A549 (cell line): ENCODE measurements at places on chromosomes 13 and 19.

DNA sequence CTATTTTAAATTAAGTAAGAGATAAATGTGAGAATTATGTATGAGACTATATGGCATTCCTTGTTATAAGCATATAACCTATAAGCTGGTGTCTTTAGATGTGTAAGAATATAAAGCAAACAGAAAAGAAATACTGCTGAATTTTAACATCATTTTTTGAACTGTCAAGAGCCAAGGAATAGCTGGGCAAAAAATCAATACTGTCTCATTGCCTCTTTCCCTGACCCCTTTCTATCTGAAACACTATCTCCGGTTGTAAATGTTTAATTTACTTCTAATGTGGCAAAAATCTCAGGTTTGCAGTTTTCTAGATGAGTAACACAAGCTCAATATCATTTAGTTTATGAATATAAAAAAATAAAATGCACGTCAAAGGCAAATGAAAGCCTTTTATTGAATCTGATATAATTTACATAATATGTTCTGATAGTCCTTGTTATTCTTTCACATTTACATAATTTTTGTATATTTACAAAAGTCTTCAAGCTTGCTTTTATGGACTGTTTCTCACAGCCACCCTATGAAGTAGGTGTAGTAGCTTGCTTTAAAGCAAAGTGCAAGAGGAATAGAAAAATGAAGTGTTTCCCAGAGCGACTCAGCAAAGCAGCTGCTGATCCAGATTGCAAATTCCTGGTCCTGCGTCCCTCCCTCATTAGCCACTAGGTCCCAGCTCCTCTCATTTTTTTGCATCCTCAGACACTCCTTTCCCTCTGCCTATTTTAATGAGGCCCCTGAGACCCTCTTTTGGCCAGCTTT lies 188.2 kb upstream of the RFC3 start:
- DNase-seq = no peak

DNA sequence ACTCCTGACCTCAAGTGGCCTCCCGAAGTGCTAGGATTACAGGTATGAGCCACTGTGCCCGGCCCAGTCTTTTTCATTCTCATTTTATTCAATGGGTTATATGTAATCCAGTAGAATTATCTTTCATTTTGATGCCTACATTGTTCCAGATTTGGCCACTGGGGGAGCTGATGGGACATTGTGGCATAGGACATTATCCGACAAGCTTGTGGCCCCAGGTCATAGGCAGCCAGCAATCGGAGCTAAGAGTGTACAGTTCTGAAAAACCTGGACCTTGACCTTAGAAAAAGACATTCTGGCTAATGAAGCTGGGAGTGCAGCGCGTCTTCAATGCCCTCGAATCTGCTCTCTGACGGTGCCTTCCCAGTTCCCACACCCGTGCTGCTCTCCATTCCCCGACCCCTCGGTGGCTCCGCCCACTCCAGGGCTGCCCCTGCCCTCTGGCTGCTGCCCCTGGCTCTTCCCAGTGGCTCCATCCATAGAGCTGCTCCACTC lies 108.7 kb downstream of the TEX29 start:
- peak; percentile 29 for DNase-seq

GRCh38 chr13:44578067-44578400 lies 1.9 kb upstream of the TSC22D1 start:
- peak; percentile 41 for DNase-seq

DNA sequence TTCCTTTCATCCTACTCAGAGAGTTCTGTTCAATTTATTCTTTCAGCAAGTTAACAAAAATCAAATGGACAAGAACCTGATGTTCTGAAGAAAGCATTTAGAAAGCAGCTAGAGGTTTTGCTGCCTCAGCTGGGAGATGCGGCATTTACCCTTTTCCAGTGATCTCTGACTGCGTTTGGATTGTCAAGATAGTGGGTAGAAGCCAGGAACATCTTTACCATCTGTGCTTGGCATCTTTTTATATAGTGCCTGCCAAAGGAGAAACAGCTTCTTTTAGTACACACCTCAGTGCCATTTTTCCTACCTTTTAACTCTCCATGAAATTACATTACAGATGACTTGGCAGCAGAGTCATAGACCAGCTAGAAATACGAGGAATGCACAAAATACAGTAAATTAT lies 680.8 kb downstream of the SLITRK1 start:
- no peak for DNase-seq

GRCh38 chr13:105144020-105144419 lies 1391.4 kb downstream of the EFNB2 start:
- DNase-seq = peak; percentile 6

- no peak for DNase-seq
Measured at GRCh38 chr19:45575216-45575615, 9.4 kb downstream of the OPA3 start.

DNA sequence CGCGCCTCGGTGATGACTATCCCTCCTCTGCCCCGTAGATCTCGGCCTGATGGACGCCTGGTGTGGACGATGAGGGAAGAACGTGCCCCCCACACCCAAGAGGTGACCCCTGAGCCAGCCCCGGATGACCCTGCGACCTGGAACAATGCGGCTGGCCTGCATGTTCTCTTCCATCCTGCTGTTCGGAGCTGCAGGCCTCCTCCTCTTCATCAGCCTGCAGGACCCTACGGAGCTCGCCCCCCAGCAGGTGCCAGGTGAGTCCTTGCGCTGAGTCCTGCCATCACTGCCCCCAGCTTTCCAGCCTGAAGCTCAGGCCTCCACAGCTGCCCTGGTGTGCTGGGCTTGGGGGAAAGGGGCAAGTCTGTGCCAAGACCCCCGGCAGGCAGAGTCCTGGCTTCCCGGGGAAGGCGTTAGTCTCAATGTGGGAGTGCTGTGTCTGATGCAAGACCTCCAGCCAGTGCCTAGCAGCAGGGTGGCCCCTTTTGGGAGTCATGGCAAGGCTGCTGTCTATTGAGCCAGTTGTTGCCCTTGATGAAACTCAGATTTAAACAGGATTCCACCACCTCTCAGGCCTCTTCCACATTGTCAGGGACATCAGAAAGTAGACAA lies 67.5 kb downstream of the CHST8 start:
- DNase-seq = no peak

DNA sequence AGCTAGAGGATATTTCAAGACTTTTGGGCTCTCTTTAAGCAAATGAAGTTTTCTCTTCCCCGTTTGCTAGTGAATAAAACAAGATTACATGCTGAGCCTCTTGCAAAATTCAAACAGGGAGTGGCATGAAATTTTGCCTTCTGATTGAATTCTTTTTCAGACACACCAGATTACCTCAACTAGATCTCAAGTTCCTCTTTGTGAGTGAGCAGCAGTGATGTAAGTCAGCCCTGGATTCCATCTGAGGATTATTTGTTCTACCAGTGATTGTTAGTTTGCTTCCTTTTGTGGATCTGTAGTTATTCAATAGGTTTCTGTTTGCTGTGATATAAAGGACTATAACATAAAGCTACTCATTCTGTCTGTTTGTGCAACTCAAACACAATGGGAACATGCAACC lies 407.7 kb downstream of the LMO7 start:
- no peak for DNase-seq

- peak; percentile 18 for DNase-seq
Measured at GRCh38 chr13:21703846-21704245, 33.0 kb downstream of the FGF9 start.

- no peak for DNase-seq
Measured at GRCh38 chr13:28128926-28129325, 9.4 kb upstream of the PAN3 start.

DNA sequence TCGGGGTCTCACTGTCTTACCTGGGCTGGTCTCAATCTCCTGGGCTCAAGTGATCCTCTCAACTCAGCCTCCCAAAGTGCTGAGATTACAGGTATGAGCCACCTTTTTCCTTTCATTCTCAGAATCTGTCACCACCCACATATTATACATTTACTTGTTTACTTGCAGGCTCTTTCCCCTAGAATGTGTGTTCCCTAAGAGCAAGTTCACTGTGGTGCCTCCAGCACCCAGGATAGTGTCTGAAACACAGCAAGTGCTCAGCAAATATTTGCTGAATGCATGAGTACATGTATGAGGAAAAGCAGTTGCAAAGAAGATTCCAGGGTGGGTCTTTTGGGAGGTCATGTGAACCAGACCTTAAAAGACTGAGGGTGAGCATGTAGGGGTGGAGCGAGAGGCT lies 96.8 kb downstream of the RGCC start:
- DNase-seq = no peak

GRCh38 chr13:66425741-66426140 lies 804.4 kb downstream of the PCDH9 start:
- DNase-seq = no peak

GRCh38 chr13:41019011-41019487 lies at the start of gene ELF1:
TSS of gene ELF1 (minus strand) at chr13:41019316. CDS start at chr13:40982054, 37,262 bp downstream.
- peak; percentile 84 for DNase-seq

- DNase-seq = no peak
Measured at GRCh38 chr19:41601771-41602170, 25.1 kb downstream of the CEACAM4 start.

GRCh38 chr13:70339738-70340137 lies 231.5 kb upstream of the KLHL1 start:
- DNase-seq = peak; percentile 32

- DNase-seq = no peak
Measured at GRCh38 chr13:112859817-112860190, 109.2 kb upstream of the MCF2L start.

GRCh38 chr13:108597943-108598342 lies 31.5 kb upstream of the MYO16 start:
- DNase-seq = peak; percentile 12

DNA sequence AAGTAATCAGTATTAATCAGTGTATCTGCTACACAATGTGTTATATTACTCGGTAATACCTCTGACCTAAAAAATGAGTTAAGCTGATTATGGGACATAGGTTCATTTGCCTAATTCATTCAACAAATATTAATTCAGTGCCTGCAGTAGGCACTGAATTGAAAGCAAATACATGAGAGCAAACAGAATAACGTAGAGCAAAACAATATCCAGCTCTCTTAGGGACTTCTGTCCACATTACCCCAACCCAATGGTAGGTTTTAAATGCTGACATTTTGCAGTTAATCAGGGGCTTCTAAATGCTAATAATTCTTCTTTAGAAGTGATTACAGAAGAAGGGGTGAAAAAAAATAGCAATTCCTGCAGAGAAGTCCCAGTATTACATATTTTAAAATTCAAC lies 4.9 kb downstream of the RCBTB2 start:
- DNase-seq = no peak

GRCh38 chr19:39996218-39996810 lies 546 bp upstream of the ZNF546 start:
- peak; percentile 69 for DNase-seq

DNA sequence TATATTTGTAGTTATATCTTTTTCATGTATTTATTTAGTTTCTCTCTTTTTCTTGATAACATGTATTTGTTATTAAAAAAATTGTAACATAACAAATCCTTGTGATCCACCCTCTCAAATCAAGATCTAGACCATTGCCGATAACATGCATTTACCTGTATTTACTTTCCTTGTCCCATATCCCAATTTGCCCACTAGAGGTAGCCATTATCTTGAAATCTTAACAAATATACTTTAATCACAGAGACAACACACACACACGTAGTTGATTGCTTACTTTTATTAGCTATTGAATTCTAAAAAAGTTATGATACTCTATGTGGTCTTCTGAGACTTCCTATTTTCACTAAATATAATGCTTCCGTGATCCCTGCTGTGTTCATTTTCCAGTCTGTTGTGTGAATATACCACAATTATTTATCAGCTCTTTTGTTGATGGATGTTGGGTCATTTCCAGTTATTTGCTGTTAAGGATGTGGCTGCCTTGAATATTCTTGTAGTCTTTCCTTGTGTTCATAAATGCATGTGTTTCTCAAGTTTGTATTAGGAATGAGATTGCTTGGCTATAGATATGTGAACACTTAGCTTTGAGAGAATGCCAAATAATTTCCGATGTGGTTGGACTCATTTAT lies 31.3 kb upstream of the ZMYM2 start:
- peak; percentile 34 for DNase-seq

- DNase-seq = no peak
Measured at GRCh38 chr13:31853643-31854326, 114.5 kb downstream of the RXFP2 start.

DNA sequence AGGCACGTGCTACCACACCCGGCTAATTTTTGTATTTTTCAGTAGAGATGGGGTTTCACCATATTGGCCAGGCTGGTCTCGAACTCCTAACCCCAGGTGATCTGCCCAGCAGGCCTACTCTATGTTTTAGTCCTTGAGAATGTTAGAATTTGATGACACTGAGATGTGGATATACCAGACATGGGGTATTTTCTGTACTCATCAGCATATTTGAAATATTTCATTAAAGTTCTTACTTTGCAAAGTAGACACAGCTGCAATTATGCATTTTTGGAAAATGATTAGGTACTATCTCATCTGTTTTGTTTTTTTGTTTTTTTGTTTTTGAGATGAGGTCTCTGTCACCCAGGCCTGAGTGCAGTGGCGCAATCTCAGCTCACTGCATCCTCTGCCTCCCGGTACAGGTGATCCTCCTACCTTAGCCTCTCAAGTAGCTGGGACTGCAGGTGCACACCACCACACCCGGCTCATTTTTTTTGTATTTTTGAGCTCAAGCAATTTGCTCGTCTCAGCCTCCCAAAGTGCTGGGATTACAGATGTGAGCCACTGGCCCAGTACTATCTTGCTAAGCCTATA lies 12.7 kb downstream of the SPINT2 start:
- DNase-seq = no peak

DNA sequence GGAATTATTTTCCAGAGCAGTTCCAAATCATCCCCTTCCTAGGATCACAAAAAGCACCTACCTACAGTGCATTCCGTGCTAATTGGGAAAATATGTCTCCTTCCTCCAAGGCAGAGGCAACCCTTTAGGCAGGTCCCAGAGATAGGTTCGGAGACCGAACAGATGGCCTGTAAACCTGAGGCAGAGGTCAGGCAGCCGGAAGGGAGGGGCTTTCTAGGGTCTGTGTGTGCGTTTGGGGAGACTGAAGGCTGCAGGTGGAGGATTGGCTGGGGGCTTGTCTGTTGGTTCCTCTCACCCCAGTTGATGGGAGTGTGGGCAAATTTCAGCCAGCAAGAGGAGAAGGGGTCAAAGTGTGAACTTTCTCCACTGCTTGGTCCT lies 7.1 kb downstream of the KCNN4 start:
- DNase-seq = no peak

- DNase-seq = no peak
Measured at GRCh38 chr19:2012941-2013682, 2.4 kb downstream of the BTBD2 start.

DNA sequence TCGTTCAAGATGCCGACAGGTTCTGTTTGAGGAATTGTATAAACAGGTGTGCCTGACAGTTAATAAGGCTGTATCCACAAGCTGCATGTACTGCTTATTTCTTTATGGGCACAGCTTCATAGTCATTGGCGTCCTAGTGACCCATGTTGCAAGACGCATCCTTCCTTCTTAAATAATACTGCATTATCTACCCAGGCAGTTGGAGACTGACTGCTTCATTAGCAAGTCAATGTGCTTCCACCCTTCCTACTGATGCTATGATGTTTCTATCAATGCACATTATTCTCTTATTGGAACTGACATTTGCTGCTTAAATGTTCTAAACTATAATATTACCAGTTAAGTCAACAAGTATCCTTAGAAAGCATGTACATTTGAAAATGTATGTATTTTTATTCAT lies 950.0 kb upstream of the MIR17HG start:
- no peak for DNase-seq
